ENCODE measurements at places on chromosomes 7 and 10.

DNA sequence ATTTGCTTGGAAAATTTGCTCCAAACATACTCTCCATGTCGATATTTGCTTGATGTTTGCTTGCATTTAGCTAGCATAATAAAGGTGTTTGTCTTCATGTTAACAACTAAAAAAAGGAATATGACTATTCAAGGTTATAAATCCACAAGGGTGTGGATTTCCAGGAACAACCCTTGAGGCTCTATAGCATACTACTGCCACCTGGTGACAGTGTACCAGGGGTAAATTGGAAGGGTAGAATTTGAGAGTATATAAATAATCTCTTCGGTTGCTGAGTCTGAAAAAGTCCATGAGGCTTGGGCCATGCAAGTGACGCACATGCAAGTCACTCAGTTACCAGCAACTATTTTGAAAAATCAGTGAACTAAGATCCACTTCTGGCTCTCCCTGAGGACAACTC, 68.4 kb downstream of the SLIT1 start:
- DNase-seq, result no peak

DNA sequence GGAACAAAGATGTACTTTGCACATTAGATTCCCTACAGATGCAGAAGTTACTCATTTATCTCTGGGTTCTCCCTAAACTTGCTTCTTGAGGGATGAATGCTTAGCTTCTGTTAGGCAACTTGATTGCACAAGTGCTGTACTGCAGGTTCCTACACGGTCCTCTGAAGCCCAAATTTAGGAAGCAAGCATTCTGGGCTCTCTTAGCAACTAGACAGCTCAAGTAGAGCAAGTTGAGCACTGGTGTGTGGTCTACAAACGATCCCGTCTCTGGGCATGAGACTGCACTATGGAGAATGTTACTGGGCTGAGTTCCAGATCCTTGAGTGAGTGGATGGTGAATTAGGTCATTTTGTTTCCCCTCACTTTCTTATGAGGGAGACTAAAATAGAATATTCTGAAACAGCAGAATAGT, 14.3 kb downstream of the SEMA3D start:
- no peak for DNase-seq

DNA sequence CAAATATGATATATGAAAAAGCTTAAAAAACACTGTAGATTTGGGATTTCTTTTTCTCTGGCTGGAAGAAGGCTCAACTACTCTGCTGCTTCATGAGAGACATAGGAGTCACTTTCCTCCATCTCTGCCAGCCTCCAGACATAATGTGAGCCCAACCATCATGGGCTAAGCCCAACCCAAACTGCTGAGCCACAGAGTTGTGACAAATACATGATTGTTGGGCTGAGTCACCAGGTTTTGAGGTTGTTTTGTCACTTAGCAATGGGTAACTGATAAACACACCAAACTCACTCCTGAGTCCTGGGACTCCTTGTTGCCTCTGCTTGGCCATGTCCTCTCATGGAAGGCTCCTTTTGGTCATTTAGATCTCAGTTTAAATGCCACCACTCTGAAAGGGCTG, 381.8 kb upstream of the FZD8 start:
- no peak for DNase-seq

DNA sequence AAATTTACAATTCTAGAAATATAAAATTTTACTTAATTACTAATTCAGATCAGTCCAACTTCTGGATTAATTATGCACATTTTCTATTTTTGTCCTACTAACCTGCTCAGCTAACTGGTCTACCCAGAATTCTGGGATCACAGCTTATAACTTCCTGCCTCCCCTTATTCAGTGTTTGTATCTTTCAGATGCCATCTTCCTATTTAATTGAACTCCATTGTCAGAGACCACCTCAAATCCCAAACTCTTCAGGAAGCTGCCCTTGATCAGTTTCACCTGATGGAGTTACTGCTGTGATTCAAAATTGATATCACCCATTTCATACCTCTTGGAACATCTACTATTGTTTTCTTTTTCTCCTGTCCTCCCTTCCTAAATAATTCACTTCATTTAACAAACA, 259.2 kb downstream of the WDR11 start:
- no peak for DNase-seq

- no peak for DNase-seq
Measured at GRCh38 chr7:85805656-85806055, 618.8 kb upstream of the SEMA3D start.

DNA sequence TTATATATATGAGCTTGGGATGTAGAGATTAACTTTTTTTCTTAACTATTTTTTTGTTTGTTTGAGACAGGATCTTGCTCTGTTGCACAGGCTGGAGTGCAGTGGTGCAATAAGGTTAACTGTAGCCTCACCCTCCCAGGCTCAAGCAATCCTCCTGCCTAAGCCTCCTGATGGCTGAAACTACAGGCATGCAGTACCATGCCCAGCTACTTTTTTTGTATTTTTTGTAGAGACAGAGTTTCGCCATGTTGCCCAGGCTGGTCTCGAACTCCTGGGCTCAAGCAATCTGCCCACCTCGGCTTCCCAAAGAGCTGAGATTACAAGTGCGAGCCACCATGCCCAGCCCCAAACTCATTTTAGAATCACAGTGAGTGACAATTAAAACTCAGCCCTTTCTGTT, 105.2 kb downstream of the CUBN start:
- no peak for DNase-seq

DNA sequence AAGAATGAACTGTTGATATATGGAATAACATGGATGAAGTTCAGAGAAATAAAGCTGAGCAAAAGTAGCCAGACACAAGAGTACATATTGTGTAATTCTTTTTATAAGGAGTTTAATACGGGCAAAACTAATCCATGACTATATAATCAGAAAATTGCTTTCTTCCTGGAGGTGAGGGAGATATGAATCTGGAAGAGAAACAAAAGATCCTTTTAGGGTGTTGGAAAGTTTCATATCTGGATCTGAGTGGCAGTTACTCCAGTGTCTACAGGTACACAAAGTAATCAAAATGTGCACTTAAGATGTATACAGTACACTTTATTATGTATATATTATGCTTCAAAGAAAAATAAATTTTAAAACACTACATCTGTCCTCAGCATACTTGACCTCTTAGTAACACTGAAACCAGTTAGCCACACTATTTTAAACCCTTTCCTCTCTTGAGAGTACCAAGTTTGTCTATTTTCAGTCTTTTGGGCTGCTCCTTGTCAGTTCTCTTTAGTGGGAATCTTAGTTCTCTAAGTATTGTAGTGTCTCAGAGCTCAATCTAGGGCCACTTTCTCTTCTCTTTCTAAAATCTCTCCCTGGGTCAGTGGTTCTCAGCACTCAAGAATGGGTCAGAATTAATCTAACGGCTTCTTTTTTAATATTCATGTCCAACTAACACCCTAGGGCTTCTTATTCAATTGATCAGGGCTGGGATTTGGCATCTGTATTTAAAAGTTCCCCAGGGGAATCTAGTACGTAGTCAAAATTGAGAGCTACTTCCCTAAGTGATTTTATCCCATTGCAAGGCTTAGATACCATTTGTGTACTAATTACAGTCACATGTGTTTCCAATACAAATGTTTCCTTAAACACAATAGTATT, 4.3 kb upstream of the LIPF start:
- no peak for DNase-seq

- no peak for DNase-seq
Measured at GRCh38 chr10:108204528-108205305, 1040.2 kb upstream of the SORCS1 start.

DNA sequence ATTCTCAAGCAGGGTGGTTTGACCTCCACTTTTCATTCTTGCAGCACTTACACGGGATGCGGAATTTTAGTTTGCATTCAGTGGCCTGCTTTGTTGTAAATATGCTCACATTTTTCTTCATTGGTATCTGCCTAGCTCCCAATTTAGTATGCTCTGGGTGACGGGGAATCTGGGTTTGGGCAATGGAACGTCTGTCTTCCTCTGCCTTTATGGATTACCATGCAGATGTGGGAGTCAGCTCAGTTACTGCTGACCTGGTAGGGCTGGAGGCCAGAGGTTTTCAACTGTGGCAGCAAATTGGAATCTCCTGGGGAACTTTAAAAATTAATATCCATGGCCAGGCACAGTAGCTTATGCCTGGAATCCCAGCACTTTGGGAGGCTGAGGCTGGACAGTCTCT, 161.6 kb downstream of the CAMK1D start:
- no peak for DNase-seq

DNA sequence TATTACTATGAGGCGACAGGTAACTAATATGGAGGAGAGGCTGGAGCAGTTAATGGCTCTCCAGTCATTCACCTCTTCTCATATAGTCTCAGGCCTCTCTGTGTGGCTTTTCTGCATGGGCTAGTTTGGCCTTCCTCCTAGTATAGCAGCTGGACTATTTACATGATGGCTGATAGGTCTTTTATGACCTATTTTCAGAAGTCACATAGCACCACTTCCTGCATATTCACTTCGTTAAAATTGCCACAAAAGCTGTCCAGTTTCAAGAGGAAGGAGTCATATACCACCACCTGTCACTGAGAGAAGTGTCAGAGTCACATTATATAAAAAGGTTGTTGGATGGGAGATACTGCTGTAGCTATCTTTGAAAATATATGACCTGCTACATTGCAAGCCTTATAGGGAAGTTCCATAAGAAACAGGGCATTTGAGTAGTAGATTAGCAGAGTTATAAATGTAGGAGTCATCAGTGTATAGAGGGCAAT, 8.0 kb upstream of the DMTF1 start:
- DNase-seq, result no peak

GRCh38 chr10:130231251-130231741, 95.1 kb downstream of the GLRX3 start:
- DNase-seq, result no peak

GRCh38 chr7:43584195-43584586, 1.3 kb downstream of the STK17A start:
- peak; percentile 72 for DNase-seq

DNA sequence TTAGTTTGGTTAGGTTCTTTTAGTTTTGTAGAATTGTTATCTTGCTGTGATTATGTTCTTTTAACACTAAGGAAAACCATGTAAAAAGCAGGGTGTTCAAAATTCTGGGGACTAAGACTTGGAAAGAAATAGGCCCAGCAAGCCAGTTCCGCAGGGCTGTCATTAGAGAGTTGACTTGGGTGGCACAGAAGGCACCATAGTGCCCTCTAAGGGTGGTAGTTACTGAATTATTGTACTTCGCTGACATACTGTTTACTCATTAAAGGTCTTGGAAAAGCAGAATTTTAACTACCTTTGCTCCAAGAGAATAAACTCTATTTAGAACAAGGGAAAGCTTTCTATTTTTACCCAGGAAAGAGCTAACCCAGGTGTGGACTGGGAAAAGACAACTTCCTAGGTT, 86.5 kb downstream of the OTUD1 start:
- DNase-seq, result no peak

- peak; percentile 97 for DNase-seq
Measured at GRCh38 chr10:73907841-73908517, 3.0 kb upstream of the PLAU start.

GRCh38 chr10:63491588-63492316, 26.0 kb upstream of the JMJD1C start:
- no peak for DNase-seq

- no peak for DNase-seq
Measured at GRCh38 chr10:119539359-119539825, 3.1 kb downstream of the RGS10 start.

GRCh38 chr7:120441850-120442249, 168.9 kb downstream of the KCND2 start:
- no peak for DNase-seq

GRCh38 chr10:50021646-50022045, 33.4 kb downstream of the AGAP6 start:
- DNase-seq, result no peak

- DNase-seq, result no peak
Measured at GRCh38 chr7:157139111-157139809, 534 bp downstream of the UBE3C start.

DNA sequence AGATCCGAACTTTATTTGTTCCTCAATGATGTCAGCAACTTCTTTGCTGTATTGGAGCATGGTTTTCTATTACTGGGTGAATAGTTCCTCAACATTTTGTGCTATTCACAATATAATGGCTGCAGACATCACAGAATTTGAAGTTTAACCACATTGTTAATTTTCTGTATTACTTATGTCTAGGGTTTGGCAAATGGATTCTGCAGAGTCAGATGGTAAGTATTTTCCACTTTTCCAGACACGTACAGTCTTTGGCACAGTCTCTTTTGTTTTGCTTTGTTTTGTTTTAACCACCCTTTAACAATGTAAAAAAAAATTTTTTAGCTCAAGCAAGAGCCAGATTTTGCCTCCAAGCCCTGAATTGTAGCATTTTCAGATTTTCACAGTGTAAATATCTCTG, 36.8 kb upstream of the FOXK1 start:
- no peak for DNase-seq

- no peak for DNase-seq
Measured at GRCh38 chr10:14742815-14743214, 31.9 kb downstream of the FAM107B start.

DNA sequence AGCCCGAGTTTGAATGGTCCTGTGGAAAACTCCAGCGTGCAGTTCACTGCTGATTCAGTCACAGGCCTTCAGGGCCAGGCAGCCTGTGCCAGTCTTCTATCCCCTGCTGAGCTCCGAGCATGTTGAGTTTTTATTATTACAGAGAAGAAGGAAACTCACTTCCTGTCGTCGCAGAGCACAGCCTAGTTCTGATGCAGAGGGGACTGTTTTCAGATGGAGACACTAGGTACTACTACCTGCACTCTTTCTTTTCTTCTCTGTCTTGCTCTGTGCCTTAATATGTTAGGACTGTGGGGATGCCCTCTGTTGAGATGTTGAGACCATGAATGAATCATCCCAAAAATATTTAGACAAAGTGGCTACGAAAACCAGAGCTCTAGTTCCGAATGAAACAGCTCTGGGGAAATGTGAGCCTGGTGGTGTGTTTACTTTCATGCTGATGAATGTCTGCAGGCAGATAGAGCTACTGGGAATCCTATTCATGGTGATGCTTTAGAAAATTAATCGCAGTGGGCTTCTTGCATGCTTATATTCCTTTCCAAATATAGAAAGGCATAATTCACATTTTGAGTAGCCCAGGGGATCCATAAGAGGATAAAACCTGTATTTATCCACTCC, 29.6 kb downstream of the CASP7 start:
- DNase-seq, result no peak

GRCh38 chr10:12489357-12489756, 140.0 kb downstream of the CAMK1D start:
- no peak for DNase-seq

GRCh38 chr7:152760854-152761748, 1.5 kb downstream of the ACTR3B start:
- DNase-seq, result peak; percentile 40

DNA sequence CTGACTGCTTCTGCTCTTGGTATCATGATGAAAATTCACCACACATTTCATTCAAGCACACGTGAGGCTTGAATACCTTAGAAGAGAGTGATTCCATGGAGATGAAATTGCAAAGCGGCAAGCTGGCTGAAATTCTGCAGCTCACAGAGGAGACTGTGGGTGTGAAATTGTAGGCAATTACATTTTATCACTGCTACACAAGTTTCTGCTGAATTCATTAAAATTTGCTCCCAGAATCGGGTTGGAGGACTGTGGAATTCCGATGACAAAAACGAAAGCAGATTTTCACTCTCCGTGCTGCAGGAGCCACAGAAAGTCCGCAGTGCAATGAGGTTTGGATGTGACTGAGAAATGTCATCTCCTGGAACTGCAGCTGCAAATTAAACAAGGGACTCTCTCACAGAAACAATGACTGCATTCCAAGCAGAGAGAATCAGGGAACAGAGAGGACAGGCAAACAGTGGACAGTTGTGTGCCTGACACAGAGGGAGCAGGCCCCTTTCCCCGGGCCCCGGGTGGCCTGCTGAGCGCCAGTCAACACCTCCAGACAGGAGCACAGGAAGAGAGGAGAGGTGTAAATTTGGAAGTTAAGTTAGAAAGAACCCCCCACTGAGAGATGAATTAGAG, 109.1 kb downstream of the C10orf90 start:
- DNase-seq, result no peak

Data from GF-D8 (cell line).